Stimulated activated CD4-positive, alpha-beta T cell treated with anti-CD3 and anti-CD28 coated beads, Interleukin-1b, Interleukin-23, amount 100 ng/mL, for 4 hours (primary cell): ENCODE measurements at places on chromosomes 2 and 18.
A peak's percentile ranks its signal among the peaks of the same experiment; 100 is the strongest.

GRCh38 chr2:11761259-11761658, 14.8 kb downstream of the LPIN1 start:
- no peak for DNase-seq

GRCh38 chr2:127651971-127652550, 6.1 kb downstream of the GPR17 start:
- DNase-seq, result no peak

DNA sequence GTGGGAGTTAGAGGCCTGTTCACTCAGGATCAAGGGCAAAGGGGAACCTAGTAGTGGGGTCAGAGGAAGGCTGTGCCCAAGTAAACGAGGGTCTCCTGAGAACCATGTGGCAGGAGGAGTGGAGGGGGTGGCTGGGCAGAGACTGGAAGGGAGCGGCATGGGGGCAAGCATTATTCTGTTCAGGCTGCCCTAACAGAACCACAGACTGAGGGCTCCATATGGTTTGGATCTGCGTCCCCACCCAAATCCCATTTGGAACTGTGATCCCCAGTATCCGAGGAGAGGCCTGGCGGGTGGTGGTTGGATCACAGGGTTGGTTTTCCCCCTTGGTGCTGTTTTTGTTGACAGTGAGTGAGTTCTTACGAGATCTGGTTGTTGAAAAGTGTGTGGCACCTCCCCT, 287.0 kb downstream of the PHLPP1 start:
- no peak for DNase-seq

DNA sequence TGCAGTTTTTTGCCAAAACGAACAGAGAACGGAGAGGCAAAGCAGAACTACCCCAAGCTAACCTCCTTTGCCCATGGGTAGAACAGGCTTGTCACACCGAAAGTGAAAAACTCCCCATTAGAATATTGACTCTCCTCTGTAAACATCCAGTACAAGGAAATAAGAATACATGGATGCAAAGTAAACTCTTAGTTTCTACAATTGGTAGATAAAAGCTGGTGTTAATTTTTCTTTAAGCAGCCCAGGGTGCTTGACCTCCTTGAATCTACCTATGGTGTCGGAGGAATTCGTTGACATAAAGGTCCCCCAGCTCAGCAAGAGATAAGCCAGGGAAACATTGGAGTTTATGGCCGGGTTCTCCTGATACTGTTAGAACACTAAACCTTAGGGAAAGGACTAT, 48.4 kb upstream of the DSG1 start:
- DNase-seq, result no peak

DNA sequence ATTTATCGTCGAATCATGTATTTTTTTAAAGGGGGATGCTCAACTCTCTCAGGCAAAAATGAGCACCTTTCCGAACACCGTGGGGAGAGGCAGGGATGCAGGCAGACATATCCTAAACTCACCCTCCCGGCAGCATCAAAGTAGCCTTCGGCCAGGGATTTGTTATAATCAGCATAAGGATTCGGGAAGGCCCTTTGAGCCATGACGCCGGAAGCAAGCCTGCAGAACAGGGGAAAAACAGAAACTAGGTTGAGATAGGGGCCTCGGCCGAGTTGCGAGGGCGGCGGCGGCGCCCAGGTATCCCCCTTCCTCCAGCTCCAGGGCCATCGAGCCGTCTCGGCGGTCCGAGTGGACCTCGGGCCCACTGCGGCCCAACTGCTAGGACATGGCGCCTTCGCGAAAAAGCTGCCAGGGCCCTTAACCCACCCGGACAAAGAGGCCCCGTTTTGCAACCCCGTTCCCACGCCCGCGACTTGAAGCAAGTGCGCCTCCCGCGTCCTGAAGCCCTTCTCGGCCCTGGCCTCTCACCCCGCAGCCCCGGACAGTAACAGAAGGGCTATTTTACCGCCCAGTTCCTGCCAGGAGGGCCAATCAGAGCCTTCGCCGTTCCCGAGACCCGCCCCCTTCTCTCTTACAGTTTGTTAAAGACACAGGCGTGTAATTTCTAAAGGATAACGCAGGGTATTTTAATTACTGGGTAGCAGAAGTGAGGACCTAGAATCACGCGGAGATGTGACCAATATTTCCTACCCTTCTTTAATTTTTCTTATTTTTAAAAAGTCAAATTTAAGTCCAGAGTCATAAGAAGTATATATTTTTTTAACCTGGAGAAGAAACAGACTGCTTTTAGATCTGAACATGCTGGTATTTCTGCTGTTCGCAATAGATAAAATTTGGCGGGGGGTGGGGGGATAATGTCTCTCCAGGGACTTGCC, at the start of gene LANCL1:
Gene LANCL1 (minus strand): TSS at position 566 of the 935 bp plus-strand sequence. CDS start 363 bp downstream, at position 203.
- DNase-seq, result peak; percentile 56

- DNase-seq, result no peak
These were observed 334.6 kb upstream of the MGAT5 start for GRCh38 chr2:133919285-133919684.

DNA sequence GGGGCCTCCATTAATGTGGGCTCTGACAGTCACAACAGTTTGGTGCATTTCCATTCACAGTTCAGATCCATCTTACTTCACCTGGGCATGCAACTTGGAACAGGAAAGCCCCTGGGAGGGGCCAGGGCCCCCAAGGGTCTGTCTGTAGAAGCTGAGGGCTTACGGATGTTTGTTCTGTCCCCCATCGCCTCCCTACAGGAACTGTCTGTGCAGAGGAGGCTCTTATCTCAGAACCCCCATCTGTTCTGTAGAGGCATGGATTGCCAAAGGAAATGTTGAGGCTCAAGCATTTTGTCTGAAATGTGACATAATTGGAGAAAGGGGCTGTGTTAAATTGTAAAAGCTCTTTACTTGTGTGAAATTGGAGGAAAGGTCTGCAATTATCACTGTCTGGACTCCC, 334.3 kb downstream of the CLIP4 start:
- DNase-seq, result no peak

DNA sequence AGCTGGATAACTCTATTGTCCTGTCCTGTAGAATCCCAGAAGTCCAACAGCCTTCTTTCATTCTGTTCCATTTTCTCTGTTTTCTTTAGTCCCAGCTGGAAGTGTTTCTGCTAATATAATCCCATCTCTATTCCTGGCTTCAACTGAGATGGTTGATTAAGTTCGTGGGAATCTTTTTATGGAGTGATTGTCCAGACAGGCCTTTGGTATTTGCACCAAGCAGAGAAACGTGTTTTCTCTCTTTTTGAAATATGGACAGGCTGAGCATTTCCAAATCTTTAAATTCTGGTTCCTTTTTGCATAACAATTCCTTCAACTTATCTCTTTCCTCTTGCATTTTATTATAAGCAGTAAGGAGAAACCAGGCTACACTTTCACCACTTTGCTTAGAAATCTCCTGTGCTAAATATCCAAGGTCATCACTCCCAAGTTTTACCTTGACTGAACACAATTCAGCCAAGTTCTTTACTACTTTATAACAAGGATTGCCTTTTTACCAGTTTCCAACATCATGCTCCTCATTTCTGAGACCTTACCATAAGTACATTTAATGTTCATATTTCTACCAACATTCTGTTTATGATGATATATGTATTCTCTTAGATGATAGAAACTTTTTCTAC, 108.8 kb downstream of the ZFP36L2 start:
- DNase-seq, result no peak

DNA sequence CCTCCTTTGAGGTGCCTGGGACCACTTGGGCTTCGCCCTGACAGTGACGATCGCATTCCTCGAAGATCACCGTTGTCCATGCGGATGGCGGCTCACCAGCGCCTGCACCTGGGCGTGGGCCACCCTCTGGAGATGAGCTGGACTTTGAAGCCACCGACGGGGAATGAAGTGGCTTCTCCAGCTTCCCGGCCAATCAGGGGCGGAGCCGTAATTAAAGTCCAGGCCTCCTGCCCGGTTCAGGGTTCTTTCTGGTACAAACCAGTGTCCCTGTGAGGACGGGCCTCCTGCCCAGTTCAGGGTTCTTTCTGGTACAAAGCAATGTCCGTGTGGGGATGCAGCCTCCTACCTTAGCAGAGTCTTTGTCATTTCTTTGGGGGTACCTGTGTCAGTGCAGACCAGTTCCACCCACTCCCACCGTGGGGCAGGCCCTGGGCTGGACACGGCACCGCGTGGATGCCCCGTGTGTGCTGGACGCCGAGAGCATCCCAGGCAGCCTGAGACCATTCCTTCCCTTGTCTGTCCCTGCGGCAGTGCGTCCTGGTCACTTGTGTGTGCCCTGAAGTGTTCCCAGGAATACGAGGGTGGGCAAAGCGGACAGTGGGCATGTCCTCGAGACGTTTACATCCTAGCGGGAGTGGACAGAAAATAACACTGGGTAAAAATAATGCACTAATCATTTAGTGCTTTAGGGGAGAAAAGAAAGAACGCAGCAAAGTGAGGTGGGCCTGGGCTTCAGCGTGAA, 55.0 kb downstream of the KCNG2 start:
- no peak for DNase-seq

DNA sequence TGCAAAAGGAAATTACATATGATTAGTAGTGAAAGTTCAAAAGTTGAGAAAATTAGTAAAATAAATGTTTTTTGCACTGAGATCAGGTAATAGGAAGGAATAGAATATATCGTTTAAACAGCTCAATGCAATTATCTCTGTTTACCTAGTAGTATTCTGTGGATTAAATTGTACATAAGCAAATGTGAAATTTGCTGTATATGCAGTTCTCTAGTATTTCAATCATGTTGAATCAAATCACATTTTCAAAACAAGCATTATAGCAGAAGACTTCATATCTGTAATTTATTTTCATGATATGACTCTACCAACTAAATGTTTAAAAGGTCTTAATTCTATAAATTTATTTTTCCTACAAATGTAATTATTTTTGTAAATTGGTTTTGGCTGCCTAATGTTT, 31.6 kb downstream of the ITPRID2 start:
- DNase-seq, result no peak

- DNase-seq, result no peak
These were observed 31.8 kb upstream of the MTCL1 start for GRCh38 chr18:8673256-8674209.

DNA sequence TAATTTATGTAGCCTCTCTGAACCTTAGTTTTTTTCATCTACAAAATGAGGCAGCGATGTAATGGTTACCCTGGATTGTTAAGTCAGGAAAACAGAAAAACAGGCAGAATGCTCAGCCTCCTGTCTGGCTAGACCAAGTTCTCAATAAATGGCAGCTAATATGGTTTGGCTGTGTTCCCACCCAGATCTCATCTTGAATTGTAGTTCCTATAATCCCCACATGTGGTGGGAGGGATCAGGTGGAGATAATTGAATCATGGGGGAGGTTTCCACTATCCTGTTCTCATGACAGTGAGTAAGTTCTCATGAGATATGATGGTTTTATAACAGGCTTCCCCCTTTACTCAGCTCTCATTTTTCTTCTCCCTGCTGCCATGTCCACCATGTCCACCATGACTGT, 220.0 kb downstream of the CMPK2 start:
- DNase-seq, result no peak

DNA sequence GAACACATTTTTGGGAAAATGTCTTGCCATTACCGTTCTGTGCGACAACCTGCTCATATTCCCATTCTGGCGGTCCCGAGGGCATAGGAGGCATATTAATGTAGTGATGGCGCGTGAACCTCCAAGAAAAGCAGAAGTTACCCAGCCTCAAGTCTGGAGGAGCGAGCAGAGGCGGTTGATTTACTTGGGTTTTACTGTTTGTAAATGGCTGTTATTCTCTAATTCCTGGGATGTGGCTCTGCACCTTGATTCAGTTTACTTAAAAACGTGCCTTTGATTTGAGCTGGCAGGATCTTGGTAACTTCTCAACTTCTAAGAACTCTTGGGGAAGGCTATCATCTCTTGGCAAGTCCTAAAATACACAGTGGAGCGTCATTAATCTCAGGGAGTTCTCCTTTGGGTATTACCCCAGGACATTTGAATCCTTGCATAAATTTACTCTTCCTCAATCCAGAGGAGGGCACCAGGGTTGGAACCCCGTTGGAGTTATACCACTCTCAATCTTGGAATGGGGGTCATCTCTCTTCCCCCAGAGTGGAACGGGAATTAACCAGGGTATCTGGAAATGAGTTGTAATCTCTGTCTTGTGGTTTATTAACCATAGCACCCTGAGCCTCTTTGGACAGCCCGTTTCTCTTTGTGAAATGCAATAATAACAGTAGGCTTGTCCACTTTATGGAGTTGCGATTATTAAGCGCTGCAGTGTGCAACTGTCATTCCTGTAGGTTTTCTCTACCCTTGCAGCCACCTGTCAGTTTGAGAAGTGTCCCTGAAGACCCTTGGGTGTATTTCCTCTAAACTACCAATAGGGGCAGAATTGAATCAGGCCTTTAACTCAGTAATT, 2.1 kb downstream of the HK2 start:
- DNase-seq, result no peak
